ENCODE measurements at places on chromosomes 2 and 18.

GRCh38 chr2:156023229-156023869, 309.2 kb downstream of the NR4A2 start:
- DNase-seq: no peak

DNA sequence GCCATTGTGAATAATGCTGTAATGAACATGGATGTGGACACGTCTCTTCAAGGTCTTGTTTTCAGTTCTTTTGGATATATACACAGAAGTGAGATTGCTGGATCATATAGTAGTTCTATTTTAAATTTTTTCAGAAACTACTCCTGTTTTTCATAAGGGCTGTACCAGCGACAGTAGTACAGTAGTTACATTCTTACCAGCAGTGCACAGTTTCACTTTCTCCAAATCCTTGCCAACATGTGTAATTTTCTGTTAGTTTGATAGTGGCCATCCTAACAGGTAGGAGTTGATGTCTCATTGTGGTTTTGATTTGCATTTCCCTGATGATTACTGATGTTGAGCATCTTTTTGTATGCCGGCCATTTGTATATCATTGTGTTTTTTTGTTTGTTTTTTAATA, 81.7 kb downstream of the EPC2 start:
- no peak for DNase-seq

DNA sequence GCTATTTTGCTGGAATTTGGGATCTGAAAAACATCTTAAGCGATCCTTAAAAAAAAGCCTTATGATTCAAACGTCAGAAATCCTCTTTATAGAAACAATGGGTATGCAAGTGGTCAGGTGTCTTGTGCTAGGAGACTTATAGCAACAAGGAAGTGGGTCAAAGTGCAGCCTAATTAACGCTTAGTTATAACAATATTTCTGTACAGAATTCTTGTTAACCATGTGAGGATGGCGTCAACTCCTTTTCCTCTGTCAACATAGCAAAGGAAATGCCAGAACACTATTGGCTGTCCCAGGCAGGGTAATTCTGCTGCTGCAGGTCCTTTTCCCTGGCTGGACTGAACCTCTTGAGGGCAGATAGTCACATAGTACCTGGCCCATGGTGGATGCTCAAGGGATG, 189.4 kb downstream of the MSH2 start:
- DNase-seq: no peak

GRCh38 chr18:76390452-76391035, 104.5 kb downstream of the ZNF516 start:
- no peak for DNase-seq

- no peak for DNase-seq
Measured at GRCh38 chr18:38520786-38521185, 955.2 kb upstream of the CELF4 start.

DNA sequence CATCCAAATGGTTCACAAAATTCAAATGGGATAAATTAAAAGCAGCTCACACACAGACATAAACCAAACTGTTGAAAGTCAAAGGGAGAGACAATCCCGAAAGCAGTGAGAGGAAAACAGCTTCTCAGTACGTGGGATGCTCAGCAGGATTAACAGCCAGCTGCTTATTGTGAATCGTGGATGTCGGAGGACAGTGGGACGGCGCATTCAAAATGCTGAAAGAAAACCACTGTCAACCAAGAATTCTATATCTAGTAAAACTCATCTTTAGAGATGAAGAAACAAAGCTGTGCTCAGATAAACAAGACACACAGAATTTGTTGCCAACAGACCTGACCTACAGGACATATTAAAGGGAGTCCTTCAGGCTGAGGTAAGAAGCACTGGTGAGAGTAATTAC, 102.9 kb downstream of the NFATC1 start:
- no peak for DNase-seq

GRCh38 chr18:59382383-59382782, 23.3 kb upstream of the LMAN1 start:
- no peak for DNase-seq

GRCh38 chr2:198883604-198884003, 574.1 kb downstream of the SATB2 start:
- DNase-seq: no peak

GRCh38 chr18:77138270-77138669, 5.7 kb upstream of the MBP start:
- no peak for DNase-seq

- no peak for DNase-seq
Measured at GRCh38 chr2:215843579-215843978, 169.8 kb downstream of the MREG start.

- no peak for DNase-seq
Measured at GRCh38 chr2:183040604-183041003, 2.3 kb upstream of the NCKAP1 start.

GRCh38 chr2:108541451-108541850, 7.2 kb downstream of the LIMS1 start:
- peak; percentile 47 for DNase-seq

GRCh38 chr2:19336781-19337180, 21.6 kb downstream of the OSR1 start:
- DNase-seq: no peak

DNA sequence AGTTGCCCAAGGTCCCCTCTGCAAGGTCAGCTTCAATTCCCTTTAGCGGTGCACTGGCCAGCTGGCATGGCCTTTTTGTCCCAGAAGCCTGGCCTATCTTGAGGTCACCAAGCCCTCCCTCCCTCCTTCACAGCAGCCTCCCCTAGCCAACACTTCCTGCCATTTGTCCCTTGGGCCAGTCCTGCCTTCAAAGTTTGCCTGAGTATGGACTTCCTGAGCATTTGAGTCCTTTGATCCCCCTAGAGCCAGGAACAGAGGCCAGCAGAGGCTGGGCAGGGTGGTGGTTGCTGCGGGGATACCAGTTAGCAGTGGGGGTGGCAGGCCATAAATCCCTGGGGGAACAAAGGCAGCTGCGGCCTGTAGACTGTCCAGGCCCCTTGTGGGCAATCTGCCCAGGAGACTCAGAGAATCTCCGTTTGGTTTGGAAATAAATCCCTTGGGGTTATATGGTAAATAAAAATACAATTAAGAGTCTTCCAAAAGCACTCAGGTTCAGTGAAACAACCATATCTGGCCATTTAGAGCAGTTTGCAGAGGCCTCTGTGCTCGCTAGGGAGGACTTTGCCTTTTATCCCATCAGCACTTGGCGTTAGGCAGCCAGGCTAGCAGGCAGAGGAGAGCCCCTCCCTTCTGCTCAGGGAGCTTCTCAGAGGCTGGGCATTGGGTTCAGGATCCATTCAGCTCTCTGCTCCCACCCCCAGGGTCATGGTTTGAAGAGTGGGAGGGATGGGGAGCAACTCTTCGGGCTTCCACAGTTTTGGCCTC, 3.1 kb upstream of the HES6 start:
- DNase-seq: peak; percentile 59

DNA sequence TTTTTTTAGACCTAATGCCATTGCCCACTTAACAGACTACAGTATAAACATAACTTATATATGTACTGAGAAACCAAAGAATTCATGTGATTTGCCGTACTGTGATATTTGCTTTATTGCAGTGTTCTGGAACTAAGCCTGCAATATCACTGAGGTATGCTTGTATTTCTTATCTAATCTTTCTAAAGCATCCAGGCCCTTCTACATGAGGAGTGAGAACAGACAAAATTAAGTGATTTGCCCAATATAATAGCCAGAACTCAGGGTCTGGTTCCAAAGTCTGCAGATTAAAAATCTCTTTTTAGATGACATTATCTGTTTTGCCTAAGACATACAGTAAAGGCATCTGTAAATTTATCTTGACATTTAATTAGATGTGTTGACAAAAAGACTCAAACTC, 41.9 kb downstream of the BMPR2 start:
- DNase-seq: no peak

GRCh38 chr2:45570671-45571334, 40.3 kb downstream of the SRBD1 start:
- no peak for DNase-seq

DNA sequence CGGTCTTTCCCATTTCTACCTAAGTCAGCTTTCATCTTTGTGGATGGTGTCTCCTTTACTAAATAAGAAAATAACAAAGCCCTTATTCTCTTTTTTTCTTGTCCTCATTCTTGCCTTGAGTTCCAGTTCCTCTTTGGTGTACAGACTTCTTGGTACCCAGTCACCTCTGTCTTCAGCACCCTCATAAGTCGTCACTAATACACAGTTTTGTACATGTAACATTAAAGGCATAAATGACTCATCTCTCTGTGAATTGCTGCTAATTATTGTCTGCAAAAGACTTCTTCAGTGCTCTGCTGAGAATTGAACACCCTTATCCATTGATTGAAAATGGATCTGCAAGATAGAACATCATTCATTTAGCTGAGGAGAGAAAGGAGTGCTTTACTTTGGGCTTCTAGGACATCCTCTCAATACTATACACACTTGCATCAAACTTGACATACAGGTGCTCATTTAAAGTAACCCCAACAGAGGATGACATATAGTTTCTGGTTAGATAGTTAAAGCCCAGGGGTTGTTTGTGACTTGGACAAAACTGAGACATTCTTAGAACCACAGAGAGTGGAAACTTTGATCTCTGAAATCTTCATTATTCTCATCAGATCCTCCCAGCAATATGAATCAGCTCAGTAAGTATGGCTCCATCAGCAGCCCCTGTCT, 97.0 kb downstream of the XRCC5 start:
- DNase-seq: no peak

- peak; percentile 24 for DNase-seq
Measured at GRCh38 chr2:197576631-197577030, 60.8 kb downstream of the MOB4 start.

DNA sequence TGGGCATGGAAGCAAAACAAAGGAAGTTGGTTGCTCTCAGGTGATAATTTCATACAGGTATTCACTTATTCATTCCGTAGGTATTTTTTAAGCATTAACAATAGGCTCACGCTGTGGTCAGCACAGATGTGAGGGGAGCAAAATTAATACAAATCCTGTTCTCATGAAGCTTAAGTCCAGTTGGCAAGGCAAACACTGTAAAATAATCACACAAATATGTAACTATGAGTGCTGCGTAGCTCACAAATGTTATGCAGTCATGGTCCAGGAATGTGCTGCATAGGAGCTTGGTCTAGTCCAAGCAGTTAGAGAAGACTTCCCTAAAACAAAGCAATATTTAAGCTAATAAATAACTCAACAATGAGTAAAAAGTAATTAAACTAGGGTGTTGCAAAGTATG, 23.9 kb downstream of the SP5 start:
- peak; percentile 65 for DNase-seq

- DNase-seq: peak; percentile 93
Measured at GRCh38 chr2:227817850-227818674, 4.4 kb downstream of the CCL20 start.

DNA sequence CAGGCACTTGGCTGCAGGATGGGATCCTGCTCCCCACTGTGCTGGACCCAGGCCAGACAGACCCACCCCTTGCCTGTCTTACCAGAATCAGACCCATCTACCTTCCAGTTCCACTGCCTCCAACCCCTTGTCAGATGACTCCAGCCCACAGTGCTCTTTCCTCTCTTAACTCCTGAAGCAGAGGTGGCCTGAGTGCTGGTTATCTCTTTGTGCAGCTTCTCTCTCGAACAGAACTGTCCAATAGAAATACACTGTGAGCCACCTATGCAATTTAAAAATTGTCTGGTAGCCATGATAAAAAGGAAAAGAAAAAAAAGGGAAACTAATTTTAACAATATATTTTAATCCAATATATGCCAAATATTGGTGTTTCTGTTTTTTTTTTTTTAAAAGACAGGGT, 160.2 kb upstream of the SMAD2 start:
- DNase-seq: no peak

- DNase-seq: peak; percentile 67
Measured at GRCh38 chr2:23925702-23926289, 1.1 kb downstream of the ATAD2B start.

- DNase-seq: no peak
Measured at GRCh38 chr2:60116161-60116875, 437.1 kb downstream of the BCL11A start.

- no peak for DNase-seq
Measured at GRCh38 chr2:120431386-120432292, 85.7 kb downstream of the INHBB start.

DNA sequence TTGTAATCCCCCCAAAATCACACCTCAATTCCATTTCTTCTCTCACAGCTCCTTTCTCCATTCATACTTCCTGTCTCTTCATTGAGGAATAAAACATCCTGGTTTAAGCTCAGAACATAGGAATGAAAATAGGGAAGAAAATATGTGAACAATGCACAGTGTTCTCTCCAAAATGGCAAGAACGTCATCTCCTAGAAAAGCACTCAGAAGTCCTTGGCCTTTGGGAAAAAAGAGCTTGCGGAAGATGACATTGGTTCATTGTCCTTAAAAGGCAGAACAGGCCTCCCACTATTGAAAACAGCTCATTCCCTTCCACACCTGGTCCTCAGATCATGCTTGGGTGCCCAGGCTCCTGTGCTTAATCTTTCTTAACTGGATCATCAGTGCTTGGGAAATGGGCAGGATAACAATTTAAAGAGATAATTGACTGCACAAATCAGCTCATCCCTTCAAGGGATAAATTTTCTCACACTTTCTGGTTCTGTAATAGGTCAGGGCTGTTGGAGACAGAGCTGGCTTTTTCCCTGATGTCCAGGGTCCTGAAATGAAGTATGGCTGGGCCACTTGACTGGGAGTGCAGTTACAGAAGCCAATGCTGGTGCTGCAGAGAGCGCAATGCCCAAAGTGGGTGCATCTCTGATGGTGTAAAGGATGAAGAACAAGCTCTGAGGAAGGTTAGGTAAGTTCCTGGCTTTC, 69.2 kb downstream of the MARCHF4 start:
- DNase-seq: no peak

- no peak for DNase-seq
Measured at GRCh38 chr18:39835303-39836030, 2119.6 kb upstream of the PIK3C3 start.

GRCh38 chr2:157182204-157182709, 75.2 kb upstream of the GALNT5 start:
- no peak for DNase-seq

- DNase-seq: peak; percentile 83
Measured at GRCh38 chr18:61322265-61322873, 10.9 kb upstream of the CDH20 start.

- no peak for DNase-seq
Measured at GRCh38 chr2:226575928-226576327, 223.7 kb downstream of the IRS1 start.

- DNase-seq: no peak
Measured at GRCh38 chr2:86577817-86578456, 14.7 kb upstream of the CHMP3 start.

GRCh38 chr2:156818944-156819343, 382.8 kb downstream of the GPD2 start:
- DNase-seq: no peak

GRCh38 chr2:26670171-26670570, 22.4 kb upstream of the KCNK3 start:
- DNase-seq: peak; percentile 36

DNA sequence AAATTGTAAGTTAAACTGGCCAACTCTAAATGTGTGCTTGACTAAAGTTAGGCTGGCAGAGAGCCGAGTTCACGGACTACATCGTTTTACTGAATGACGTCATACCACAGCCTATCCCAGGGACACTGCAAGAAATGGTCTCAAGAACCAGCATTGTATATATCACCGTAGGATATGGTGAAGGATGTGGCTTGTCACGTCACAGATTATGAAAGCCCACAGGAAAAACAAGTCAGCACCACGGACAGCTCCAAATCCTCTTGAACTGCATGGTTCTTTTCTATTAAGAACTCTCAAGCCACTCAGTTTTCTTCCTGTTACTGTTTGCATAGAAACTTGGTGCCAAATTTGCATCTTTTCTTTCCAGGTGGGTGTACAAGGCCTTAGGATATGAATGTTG, 85.1 kb upstream of the ACAA2 start:
- peak; percentile 84 for DNase-seq
